ENCODE measurements at places on chromosomes 1 and 21.

DNA sequence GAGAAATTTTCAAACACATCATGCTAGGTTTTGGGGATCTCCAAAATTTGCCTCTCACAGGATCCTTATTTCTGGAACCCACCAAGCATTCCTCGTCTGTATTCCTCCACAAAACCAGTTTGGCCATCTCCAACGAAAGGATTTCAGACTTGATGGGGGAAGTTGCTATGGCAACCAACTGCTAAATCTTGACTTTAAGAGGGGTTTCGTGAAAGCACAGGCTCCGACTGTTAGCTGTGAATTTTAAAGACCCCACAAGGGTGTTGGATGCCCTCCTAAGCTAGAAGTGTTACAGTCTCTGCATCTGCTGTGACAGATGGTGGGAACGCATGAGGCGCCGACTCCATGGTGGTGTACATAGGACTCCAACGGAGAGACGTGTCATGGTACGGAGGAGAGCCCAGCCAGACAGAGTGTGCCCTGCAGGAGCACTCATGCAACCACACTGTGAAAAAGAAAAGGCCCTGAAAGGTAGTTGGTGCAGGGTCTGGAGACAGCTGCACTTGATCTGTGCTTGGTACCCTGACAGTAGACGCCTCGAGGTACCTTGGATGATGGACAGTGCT is 147.1 kb downstream of the ASTN1 start:
- no peak for DNase-seq

DNA sequence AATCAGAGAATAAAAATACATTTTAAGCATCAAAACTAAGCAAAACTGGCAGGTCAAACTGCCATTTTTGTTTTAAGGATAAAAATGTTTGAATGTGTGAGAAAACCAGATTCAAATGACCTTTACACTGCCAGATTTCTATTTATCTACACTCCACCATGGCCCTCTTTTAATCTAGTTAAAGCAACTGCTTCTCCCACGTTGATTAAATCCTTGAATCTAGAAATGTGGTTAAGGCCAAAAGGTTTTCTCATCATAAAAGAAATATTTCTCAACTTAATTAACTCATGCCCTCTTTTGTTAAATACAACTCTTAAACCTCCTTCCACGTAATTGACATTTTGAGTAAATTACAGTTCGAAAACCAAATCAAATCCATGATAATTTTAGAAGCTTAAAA is 15.0 kb downstream of the EGLN1 start:
- no peak for DNase-seq

DNA sequence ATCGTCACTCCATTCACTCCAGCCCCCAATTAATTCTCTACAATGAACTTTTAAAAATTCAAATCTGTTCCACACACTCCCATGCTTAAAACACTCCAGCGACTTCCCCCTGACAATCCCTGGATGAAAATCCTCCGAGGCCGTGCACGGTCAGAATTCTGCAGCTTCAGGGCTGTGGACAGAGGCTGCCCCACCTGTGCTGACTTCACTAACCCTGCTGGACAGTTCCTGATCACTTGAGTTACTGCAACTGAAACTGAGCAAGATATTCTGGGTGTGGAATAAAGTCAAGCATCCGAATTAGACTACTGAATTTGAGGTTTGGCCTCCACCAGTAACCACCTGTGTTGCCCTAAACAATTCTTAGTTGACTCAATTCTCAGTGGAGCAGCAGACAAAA is 1.0 kb upstream of the JAK1 start:
- no peak for DNase-seq

GRCh38 chr1:108179018-108179417 is 21.1 kb downstream of the SLC25A24 start:
- DNase-seq = no peak
